Stimulated activated CD8-positive, alpha-beta memory T cell treated with anti-CD3 and anti-CD28 coated beads, Interleukin-12 subunit alpha, Interleukin-12 subunit beta, amount 100 ng/mL, for 1 hour (primary cell): ENCODE measurements at places on chromosomes 13 and 19.

- DNase-seq = no peak
Observed at GRCh38 chr19:46610413-46610775, 9.3 kb downstream of the CALM3 start.

DNA sequence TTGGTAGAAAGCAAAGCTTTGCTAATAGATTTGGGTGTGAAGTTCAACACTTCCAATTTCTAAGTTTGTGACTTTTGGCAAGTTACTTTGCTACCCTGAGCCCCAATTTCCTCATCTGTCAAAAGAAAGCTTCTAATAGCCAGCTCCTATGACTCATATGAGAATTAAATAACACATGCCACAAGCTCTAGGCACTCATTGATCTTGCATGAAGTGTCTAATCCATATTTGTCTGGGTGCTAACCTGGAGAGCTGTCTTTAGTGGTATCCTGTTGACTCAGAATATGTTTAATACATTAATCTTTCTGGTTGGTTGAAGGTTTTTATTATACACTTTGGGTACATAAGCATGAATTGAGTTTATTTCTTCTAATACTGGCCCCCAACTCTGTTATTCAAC is 188.8 kb downstream of the POSTN start:
- DNase-seq = no peak

DNA sequence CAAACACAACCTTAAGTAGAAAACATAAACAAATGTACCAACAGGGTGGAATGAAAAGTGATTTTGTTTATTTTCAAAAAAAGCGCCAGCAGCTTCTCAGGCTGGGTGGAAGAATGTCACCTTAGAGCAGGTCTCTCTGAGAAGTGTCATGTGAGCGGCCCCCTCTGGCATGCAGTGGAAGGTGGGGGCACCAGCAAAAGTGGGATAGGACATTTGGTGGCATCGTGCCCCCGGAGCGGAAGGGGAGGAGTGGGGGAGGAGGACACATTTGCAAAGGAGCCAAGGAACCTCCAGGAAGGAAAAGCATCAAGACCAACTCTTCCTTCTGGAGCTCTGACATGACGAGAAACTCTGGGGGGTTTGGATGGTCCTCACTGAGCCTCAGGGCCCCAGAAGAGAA is 635.3 kb downstream of the UQCRFS1 start:
- no peak for DNase-seq

- no peak for DNase-seq
Observed at GRCh38 chr19:912181-913079, 589 bp downstream of the R3HDM4 start.

DNA sequence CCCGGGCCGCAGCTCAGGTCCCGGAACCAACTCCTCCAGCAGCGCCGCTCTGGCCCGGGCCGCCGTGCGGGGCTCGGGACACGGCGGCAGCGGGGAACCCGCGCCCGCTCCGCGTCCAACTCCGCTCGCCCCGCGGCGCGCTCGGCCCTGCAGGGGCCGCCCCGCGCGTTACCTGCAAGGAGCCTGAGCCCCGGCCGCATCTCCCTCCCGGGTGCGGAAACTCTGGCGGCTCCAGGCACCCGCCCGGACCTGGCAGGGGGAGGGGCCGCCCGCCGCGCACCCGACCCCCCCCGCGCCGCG is at the start of gene TMTC4:
TMTC4 (minus strand) TSS at position 224 of the 300 bp plus-strand sequence. CDS start 4,433 bp downstream, outside the sequence.
- DNase-seq = no peak

DNA sequence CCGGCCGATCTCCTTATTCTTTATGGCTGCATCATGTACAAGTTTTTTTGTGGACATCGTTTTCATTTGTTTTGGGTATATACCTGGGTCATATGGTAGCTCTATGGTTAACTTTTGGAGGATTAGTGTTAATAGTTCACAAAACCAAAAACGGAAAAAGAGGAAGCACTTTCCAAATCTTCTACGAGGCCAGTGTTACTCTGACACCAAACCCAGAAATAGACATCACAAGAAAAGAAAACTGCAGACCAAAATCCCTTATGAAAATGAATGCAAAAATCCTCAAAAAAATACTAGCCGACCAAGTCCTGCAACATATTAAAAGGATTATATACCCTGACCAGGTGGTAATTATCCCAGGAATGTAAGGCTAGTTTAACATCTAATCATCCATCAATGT is 29.8 kb downstream of the ADGRE2 start:
- no peak for DNase-seq

- DNase-seq = no peak
Observed at GRCh38 chr13:75505327-75505726, 23.4 kb upstream of the TBC1D4 start.

- no peak for DNase-seq
Observed at GRCh38 chr13:49441846-49442245, 2.0 kb downstream of the CAB39L start.

- DNase-seq = no peak
Observed at GRCh38 chr19:633786-634639, 676 bp upstream of the POLRMT start.
